Stimulated activated CD8-positive, alpha-beta memory T cell treated with anti-CD3 and anti-CD28 coated beads, Interleukin-7, amount 100 ng/mL, for 24 hours (primary cell): ENCODE measurements at places on chromosomes 6 and 20.

DNA sequence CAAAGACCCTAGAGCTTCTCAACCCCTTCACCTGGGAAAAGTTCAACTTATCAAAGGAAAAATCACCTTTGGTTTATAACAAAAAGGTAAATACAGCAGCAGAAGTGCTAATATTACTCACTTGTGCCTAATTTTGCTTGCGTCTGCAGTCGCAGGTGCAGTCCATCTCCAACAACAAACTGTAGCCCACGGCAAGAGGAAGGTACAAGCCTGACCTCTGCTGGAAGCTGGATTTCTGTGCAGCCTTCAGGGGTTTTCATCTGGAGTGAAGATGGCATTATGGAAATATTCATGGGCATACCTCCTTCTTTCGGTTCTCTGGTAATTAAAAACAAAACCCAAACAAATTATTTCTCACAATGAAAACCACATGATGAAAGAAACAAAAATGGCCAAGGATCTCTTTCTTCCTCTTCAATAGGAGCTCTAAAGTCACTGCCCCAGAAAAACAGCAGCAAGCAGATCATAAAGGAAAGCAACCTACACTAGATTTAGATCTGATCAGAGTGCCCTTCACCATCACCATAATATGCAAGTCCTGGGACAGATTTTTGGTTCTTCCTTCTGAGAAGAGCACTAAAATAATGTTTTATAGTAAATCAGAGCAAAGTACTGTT lies 7.8 kb downstream of the UBE3D start:
- no peak for DNase-seq

- no peak for DNase-seq
These were observed 1.1 kb upstream of the FGD2 start for GRCh38 chr6:37004044-37004980.

DNA sequence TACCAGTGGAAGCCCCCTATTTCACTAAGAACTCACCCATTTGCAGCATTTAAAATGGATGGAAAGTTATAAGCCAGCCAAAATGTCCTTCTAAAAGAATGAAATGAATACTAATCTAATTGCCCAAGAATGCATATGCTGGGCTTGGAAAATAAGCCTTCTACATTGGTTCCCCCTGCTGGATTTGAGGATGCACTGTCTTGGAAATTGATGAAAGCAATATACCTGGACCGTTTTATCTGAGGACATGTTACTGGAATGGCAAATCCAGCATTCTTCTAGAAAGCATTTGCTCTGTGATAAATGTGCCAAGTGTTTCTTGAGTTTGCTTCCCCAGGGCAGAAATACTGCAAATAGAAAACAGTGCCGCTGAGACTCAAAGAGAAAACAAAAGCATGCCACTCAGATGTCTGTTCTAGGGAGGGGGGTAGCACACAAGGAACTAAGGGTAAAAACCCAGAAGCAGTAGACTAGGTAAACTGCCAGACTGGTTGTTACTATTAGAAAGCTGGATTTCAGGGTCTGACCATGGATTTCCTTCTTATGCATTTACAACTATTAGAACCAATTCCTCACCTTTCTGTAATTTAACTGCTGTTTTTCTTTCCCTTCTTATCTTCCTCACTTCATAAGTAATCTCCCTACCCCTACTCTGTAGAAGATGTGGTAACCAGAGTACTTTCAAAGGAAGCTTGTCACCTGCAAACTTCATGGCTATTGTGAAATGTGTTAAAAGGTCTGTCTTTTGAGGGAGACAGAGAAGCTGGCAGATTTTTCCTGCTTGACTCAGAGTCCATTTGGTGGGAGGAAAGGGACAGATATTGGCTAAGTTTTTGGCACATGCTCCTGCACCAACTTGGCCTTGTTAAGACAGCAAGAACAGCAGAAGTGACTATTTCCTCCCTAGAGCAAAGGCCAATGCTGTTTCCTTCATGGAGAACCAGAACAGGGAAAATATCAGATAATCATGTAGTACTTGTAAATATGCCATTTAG lies 642.6 kb downstream of the KIF16B start:
- no peak for DNase-seq

- no peak for DNase-seq
These were observed 82.7 kb downstream of the LYRM2 start for GRCh38 chr6:89555806-89556205.

- no peak for DNase-seq
These were observed 9.3 kb downstream of the PKHD1 start for GRCh38 chr6:52077961-52078625.

DNA sequence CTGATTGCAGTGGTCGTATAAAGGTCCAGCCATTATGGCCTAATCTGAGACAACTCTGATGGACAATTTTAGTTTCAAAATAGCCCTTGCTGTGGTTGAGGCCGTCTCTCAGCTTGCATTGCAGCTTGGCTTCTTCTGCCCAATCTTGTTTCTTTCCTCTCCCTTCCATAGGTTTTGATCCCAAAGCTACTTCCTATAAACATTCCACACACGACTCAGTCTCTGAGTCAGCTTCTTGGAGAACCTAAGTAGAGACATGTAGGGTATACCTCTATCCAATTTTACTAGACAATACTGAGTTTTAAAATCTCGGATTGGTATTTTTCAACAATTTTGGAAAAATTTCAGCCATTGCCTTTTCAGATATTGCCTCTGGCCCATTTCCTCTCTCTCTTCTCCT lies 13.4 kb downstream of the IYD start:
- DNase-seq = no peak

GRCh38 chr20:40073535-40074111 lies 615.4 kb downstream of the MAFB start:
- no peak for DNase-seq

GRCh38 chr6:151205721-151206600 lies 33.8 kb upstream of the AKAP12 start:
- no peak for DNase-seq

DNA sequence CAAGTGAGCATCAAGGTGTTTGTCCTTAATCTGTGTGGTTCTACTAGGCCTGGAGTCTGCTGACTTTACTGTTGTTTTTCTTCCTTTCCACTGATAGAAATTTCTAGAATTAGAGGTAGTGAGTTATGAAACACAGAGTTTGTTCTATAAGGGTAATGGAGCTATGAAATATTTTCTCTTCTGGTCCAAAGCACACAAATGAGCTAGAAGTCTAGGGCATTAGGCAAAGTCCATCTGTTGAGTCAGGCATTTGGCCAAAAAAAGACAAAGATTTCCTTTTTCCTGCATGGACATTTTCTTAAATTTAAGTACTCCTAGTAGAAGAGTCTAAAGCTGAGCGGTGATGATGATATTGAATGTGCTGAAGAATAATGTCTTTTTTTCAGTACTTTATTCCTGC lies 174.3 kb upstream of the STXBP5 start:
- DNase-seq = no peak

- DNase-seq = no peak
These were observed 50.5 kb downstream of the SOBP start for GRCh38 chr6:107540465-107540857.

DNA sequence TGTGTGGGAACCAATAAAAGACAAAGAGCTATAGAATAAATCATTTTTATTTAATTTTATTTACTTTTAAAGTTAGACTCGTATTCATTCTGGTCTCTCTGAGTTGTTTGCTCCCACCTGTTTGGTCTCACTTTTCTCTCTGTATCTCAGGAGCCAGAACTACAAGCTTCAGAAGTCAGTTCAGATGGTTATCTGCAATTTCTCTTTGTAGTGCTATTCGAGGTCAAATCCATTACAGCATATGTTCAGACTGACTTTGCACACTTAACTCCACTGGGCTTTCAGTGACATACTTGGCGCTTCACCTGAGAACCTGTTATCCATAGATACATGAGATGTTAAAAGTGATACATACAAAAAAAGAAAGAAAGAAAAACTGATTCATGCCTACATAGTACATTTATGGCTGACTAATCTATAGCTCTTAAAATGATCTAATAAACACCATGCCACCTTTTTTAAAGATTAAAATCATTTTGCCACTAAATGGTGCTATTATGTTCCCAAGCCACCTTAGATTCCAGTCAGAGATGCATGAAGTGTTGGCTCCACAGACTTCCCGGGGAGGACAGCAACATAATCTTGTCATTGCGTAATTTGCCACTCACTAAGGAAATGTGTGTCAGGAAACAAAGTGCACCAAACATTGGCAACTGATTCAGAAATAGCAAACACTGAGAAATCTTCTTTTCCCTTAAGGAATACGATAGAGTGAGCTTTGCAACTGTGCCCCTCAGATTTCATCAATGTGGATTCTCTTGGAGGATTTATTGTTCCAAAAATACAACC lies 396.7 kb downstream of the HACE1 start:
- no peak for DNase-seq

GRCh38 chr20:61673152-61673847 lies 392.4 kb downstream of the TAF4 start:
- DNase-seq = no peak

DNA sequence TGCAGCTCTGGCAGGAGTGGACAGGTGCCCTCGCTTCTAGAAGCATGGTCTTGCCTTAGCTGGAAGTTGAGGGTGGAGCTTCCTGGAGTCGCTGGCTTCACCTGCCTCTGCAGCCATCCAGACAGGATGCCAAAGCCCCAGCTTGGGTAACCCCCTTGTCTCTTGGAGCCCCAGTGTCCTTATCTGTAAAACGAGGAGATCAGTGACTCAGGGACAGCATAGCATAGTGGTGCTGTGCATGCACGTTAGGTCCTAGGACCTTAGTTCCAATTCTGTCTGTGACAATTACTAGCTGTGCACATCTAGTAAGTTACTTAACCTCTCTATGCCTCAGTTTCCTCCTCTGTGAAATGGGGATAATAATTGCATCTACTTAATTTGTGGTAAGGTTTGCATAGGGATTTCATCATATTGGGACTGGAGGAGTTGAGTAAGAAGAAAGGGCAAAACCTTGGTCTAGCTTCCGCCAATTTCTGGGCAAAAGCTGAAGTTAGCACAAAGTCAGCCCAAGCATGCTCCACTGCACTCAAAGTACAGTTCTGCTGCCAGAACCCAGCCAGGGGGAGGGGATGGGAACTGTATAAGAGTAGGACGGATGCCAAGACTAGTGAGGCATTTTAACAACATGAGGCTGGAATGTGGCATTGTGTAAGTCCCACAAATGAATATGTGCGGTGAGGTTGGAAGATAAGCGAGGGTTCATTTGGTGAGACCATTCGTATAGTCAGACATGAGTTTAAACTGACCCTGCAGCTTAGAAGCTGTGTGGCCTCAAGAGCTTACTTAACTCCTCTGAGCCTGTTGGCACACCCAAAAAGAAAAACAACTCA lies 24.5 kb downstream of the TOX2 start:
- no peak for DNase-seq

DNA sequence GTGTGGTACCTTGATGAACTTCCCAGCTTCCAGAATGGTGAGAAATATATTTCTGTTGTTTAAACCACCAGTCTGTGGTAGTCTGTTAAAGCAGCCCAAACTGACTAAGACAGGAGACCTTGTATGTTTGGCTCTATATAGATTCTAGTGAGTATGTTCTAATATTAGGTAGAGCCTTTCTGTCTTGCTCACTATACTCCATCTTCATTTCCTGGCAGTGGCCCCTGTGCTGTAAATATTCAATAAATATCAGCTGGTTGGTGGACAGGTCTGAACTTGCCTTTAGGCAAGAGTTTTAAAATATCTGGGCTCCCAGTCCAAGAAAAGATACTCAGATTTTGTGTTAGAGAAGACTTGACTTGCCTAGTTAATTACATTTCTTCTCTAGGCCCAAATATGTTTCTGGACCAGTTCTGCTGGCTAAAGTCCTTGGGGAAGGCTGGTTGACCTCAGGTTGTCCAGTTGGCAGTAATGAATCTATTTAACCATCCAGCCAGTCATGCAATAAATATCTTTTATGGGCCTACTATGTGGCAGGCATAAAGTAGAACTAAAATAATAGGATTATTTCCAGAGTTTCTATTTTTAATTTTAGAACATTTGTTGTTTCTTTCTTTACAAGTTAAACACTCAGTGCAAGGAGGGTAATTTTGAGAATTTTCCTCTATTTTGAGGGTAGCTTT lies 22.3 kb downstream of the PPP1R14C start:
- no peak for DNase-seq
